Left ventricle myocardium inferior (tissue), 1 donor: ENCODE measurements at places on chromosomes 1 and 21. TPM values are rescaled to one million over a fixed set of nuclear protein-coding genes. Genes with fewer than 3 reads are reported as not detected.

DNA sequence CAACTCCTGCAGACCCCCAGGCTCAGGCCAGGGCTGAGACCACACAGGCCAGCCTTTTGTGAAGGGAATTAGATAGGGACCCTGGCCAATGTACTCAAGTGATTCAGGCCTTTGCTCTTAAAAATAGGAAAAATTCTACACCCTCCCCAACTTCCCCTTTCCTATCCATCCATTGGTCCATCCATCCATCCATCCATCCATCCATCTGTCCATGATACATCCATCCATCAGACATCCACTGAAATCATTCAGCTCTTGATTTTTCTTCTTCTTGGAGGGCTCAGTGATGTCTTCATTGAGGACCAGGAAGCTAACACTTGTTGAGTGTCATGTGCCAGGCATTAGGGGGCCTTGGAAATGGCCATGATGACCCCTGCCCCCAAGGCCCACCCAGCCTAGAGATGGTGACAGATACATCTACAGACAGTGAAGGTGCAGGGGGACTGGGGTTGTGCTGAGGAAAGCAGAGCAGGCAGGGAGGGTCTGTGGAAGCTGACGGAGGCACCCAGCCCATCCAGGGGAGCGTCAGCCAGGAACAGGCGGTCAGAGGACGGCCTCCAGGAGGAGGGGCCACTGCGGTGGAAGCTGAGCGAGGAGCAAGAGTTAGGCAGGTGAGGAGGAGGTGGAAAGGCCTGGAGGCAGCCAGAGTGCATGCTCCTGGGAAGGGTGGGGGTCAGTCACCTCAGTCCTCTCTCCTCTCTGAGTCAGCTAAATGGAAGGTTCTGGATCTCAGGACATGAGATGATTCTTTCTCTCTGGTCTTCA is 81.9 kb downstream of the EPHB2 start:
- H3K4me3 ChIP-seq, result no peak overlapping the region
- no peak for DNase-seq
- H3K36me3 ChIP-seq, result no peaks in the 10 kb centered on the region
- no peak overlapping the region for H3K27ac ChIP-seq
- H3K4me1 ChIP-seq, result peaks cover 5% of the 10 kb centered on the region
- peaks cover 7% of the 10 kb centered on the region for H3K27me3 ChIP-seq

GRCh38 chr21:46538851-46539666 is 65.8 kb downstream of the S100B start:
- peak overlapping the region; percentile 82 for H3K27ac ChIP-seq
- H3K4me1 ChIP-seq, result peaks cover 23% of the 10 kb centered on the region
- no peak overlapping the region for H3K4me3 ChIP-seq
- no peaks in the 10 kb centered on the region for H3K27me3 ChIP-seq
- peaks cover 88% of the 10 kb centered on the region for H3K36me3 ChIP-seq
- DNase-seq, result no peak

Gene GRIK1
- total RNA-seq, result not detected

- no peaks in the 10 kb centered on the region for H3K27me3 ChIP-seq
- no peak overlapping the region for H3K4me3 ChIP-seq
- H3K36me3 ChIP-seq, result no peaks in the 10 kb centered on the region
- H3K27ac ChIP-seq, result no peak overlapping the region
- DNase-seq, result no peak
Measured at GRCh38 chr21:10425856-10426255, 95.5 kb upstream of the TPTE start.

DNA sequence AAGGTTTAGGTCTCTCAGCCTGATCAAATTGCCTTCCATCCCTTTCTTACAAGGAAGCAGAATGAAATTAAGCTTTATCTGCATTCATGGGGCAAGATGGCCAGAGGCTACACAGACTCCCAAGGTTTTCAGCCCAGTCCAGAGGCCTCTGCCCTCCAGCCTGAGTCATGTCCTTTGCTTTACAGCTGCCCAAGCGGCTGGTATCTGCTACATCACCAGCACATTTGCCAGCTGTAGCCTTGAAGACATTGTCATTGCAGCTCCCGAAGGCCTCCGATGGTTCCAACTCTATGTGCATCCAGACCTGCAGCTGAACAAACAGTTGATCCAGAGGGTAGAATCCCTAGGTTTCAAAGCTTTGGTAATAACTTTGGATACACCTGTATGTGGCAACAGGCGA is 16.0 kb downstream of the HAO2 start:
- no peak overlapping the region for H3K4me3 ChIP-seq
- H3K4me1 ChIP-seq, result no peaks in the 10 kb centered on the region
- no peak overlapping the region for H3K27ac ChIP-seq
- H3K27me3 ChIP-seq, result peaks cover 5% of the 10 kb centered on the region
- no peaks in the 10 kb centered on the region for H3K36me3 ChIP-seq

DNA sequence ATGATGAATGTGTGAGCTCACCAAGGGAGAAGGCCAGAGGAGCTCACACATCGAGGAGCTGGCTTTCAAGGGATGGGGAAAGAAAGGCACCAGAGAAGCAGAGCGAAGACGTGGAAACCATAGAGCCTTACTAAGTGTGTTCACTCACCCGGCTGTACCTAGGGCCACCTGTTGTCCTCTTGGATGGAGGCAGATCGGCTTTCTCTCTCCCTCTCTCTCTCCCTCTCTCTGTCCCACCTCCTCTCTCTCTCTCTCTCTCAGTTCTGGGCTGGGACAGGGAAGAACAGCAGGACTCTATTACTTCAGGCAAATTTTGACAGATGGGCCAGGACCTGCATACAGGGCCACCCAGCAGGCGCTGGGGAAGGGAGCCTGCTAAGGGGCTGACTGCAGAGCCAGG is 64.8 kb downstream of the HIVEP3 start:
- H3K27me3 ChIP-seq, result no peaks in the 10 kb centered on the region
- H3K36me3 ChIP-seq, result no peaks in the 10 kb centered on the region
- H3K4me3 ChIP-seq, result no peak overlapping the region
- peaks cover 42% of the 10 kb centered on the region for H3K4me1 ChIP-seq

DNA sequence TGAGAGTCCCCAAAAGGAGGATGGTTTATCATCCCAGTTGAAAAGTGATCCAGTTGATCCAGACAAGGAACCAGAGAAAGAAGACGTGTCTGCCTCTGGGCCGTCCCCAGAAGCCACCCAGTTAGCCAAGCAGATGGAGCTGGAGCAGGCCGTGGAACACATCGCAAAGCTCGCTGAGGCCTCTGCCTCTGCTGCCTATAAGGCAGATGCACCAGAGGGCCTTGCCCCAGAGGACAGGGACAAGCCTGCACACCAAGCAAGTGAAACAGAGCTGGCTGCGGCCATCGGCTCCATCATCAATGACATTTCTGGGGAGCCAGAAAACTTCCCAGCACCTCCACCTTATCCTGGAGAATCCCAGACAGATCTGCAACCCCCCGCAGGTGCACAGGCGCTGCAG is 43.3 kb downstream of the ZBTB17 start:
- no peak for DNase-seq
- peaks cover 100% of the 10 kb centered on the region for H3K36me3 ChIP-seq
- H3K4me1 ChIP-seq, result peaks cover 3% of the 10 kb centered on the region

Gene HSPA6
- total RNA-seq, result 0.58 TPM

GRCh38 chr1:178933105-178933561 is 62.3 kb upstream of the ANGPTL1 start:
- peak overlapping the region; percentile 89 for H3K27ac ChIP-seq
- H3K36me3 ChIP-seq, result no peaks in the 10 kb centered on the region
- DNase-seq, result no peak
- peak overlapping the region; percentile 15 for H3K4me3 ChIP-seq
- peaks cover 77% of the 10 kb centered on the region for H3K4me1 ChIP-seq

Gene MSH4
- 0.25 TPM for total RNA-seq

Gene RBM15
- total RNA-seq, result 12.6 TPM

GRCh38 chr1:1877865-1878436 is 12.9 kb downstream of the GNB1 start:
- peaks cover 99% of the 10 kb centered on the region for H3K4me1 ChIP-seq
- H3K36me3 ChIP-seq, result peaks cover 4% of the 10 kb centered on the region
- H3K27ac ChIP-seq, result no peak overlapping the region
- H3K4me3 ChIP-seq, result no peak overlapping the region
- DNase-seq, result no peak

- no peaks in the 10 kb centered on the region for H3K4me1 ChIP-seq
- no peak overlapping the region for H3K27ac ChIP-seq
- H3K36me3 ChIP-seq, result no peaks in the 10 kb centered on the region
- no peaks in the 10 kb centered on the region for H3K27me3 ChIP-seq
- DNase-seq, result no peak
Measured at GRCh38 chr1:213281640-213282301, 230.7 kb downstream of the RPS6KC1 start.

GRCh38 chr1:182588500-182589396 is at the start of gene RNASEL:
RNASEL (minus strand) TSS chr1:182589256; CDS start chr1:182586806, 2,450 bp downstream.
- H3K27ac ChIP-seq, result peak within 1 kb of the TSS; percentile 94
- H3K4me1 ChIP-seq, result peaks cover 38% of the 10 kb centered on the region
- peaks cover 5% of the 10 kb centered on the region for H3K36me3 ChIP-seq
- peak within 1 kb of the TSS; percentile 79 for H3K4me3 ChIP-seq

Gene CCDC27
- 0.08 TPM for total RNA-seq

Gene HOOK1
- 4.0 TPM for total RNA-seq

Gene SFN
- total RNA-seq, result 0.16 TPM

GRCh38 chr1:27607239-27607804 is 3.4 kb upstream of the AHDC1 start:
- no peak for DNase-seq
- no peaks in the 10 kb centered on the region for H3K36me3 ChIP-seq
- H3K27me3 ChIP-seq, result no peaks in the 10 kb centered on the region
- H3K27ac ChIP-seq, result no peak overlapping the region
- peaks cover 48% of the 10 kb centered on the region for H3K4me1 ChIP-seq

Gene AMY1C
- not detected for total RNA-seq

DNA sequence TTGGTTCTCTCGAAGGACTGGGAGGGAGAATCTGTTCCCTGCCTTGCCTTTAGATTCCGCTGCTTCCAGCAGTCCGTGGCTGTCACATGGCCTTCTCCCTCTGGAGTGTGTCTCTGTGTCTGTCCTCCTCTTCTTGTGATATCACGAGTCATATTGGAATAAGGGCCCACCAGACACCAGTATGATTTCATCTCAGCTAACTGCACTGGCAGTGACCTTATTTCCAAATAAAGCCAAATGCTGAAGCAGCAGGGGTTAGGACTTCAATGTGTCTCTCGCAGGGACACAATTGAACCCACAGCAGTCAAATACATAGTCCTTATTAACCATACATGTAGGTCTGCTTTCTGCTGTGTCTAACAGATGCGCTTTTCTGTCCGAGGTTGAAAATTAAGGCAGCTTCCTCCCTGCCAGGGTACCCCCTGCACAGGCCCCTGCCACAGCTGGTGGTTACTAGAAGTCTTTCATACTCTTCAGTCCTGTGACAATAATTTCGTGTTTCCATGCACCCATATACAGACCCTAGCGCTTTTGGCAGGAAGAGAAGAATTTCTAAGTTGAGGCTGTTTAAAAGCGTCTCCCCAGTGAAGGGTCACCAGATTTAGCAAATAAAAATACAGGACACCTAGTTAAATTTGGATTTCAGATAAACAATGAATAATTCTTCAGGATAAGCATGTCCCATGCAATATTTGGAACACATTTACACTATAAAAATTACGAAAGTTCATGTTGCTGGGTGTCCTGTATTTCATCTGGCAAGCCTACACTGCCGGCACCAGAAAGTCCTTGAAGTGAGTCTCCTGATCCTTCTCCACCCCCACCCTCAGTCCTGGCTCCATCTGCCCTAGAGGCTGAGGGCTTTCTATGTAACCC is 182.1 kb downstream of the ETS2 start:
- no peaks in the 10 kb centered on the region for H3K36me3 ChIP-seq
- no peak overlapping the region for H3K4me3 ChIP-seq
- DNase-seq, result no peak
- H3K27ac ChIP-seq, result peak overlapping the region; percentile 59
- H3K27me3 ChIP-seq, result no peaks in the 10 kb centered on the region
- peaks cover 89% of the 10 kb centered on the region for H3K4me1 ChIP-seq
